ENCODE measurements at places on chromosomes 5 and 9.

GRCh38 chr9:35226651-35227050, 64.8 kb downstream of the UNC13B start:
- DNase-seq: no peak

GRCh38 chr9:36450110-36450732, 50.2 kb upstream of the RNF38 start:
- DNase-seq: peak; percentile 58

DNA sequence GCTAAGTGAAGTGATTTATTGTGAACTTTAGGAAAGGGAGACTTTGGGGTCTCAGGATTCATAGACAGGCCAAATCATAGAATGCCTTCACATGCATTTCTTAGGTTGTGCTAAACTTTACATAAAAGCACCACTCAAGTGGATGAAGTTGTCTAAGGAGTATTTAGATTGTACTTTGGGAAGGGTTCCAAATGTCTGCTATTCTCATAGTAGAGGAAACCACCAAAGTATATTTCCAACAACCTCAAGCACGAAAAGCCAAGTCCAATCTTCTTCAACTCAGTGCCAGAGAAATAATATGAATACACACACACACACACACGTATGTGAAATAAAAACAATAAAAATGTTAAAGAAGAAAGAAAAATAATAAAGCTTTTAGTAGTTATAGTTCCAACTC, 41.8 kb downstream of the ENC1 start:
- no peak for DNase-seq

DNA sequence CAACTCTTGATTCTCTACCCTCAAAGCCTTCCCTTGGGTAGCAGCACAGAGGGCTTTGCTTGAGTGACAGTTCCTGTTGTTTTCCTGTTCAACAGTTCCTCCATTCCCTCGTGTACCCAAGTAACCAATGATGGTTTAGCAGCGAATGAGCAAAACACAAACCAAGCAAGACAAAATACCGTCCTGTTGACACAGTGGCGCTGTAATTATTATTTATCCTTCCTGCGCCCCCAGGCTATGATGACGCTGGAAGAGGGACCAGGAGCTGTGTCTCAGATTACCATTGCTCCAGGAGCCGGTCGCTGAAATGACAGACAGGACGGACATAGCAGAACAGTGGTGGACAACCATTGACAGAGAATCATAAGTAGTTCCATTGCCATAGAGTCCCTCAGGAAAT, 154.8 kb downstream of the GADD45G start:
- no peak for DNase-seq

DNA sequence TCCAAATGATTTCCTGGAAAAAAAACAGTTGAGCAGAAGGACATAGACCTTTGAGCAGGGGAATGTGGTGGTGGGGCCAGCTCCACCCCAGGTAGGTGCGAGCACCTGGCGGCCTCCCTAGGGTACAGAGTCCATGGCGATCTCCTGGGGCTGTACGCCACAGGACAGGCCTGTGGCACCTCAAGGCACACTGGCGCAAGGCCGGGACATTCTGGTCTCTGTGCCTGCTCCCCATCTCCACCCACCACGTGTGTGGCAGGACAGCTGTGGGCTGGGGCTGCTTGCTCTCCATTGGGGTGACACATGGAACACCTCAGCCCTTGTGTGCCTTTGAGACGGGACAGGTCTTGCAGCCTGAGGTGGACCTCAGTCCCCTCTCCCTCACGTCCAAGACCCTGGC, 25.2 kb downstream of the WNK2 start:
- no peak for DNase-seq

- DNase-seq: peak; percentile 83
Measured at GRCh38 chr5:134439210-134439654, 27.6 kb upstream of the CDKN2AIPNL start.

GRCh38 chr9:121743441-121744001, 92.1 kb downstream of the DAB2IP start:
- DNase-seq: peak; percentile 23

DNA sequence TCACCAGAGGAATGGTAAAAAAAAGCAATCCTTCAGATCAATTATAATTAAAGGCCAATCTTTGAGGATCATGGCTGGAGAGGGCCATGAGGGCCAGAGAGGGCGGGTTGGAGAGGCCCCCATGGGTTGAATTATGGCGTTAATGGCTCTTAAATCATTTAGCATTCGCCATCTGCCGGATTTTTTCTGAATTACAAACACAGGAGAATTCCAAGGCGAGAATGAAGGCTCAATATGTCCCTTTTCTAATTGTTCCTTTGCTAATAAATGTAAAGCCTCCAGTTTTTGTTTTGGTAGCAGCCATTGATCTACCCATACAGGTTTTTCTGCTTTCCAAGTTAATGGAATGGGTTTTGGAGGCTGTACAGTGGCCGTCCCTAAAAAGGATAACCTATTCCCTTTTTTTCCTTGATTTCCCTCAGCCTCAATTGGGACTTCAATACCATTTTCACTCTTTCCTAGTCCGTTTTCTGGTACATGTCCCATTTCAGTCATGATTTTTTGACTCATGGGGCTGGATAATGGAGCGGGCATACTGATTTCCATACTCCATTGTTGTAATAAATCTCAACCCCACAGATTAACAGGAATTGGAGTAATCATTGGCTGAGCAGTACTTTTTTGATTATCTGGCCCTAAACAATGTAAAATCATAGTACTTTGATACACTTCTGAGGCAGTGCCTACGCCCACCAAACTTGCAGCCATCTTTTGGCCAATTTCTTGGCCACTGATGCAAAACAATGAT, 6.7 kb upstream of the TMEM141 start:
- no peak for DNase-seq

DNA sequence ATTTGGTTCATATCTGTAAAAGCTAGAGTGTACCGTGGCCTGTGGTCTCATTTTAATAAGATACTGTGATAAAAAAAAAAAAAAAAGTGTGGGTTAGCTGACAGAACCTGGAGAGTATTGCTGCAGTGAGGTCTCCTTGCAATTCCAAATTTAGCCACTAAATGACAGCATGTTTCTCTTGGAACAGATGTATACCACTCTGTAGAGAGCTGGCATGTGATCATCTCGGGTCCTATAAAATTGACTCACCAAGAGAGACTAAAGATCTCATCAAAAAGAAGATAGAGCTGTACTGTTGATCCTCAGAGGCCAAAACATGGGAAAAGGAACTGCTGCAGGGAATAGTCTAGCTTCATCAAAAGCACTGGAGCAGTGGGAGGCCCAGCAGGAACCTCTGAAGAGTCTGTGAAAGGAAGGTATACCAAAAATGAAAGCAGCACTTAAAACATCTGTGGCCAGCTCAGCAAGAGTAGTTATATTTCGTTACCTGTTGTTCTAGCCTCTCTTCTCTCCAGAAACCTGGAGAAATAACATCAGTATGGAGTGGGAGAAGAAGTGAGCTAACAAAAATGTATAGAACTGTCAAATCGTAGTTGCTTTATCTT, 826.8 kb downstream of the EFNA5 start:
- DNase-seq: no peak

DNA sequence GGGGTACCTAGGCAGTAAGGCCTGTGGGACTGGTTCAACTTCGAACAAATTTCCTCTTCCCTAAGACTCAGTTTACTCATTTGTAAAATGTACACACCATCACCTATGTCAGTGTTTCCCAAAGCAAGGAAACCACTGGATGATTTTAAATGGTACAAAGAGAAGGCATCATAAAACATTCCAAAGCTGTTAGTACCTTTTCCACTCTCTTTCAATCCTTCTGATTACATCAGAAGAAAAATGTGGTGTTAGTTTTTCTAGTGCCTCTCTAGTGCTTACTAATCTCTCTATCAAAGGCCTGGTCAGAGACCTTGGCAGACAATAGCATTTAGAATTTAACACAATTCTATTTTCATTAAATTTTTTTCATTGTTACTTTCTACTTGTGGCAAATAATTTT, 18.1 kb downstream of the NR6A1 start:
- DNase-seq: no peak

DNA sequence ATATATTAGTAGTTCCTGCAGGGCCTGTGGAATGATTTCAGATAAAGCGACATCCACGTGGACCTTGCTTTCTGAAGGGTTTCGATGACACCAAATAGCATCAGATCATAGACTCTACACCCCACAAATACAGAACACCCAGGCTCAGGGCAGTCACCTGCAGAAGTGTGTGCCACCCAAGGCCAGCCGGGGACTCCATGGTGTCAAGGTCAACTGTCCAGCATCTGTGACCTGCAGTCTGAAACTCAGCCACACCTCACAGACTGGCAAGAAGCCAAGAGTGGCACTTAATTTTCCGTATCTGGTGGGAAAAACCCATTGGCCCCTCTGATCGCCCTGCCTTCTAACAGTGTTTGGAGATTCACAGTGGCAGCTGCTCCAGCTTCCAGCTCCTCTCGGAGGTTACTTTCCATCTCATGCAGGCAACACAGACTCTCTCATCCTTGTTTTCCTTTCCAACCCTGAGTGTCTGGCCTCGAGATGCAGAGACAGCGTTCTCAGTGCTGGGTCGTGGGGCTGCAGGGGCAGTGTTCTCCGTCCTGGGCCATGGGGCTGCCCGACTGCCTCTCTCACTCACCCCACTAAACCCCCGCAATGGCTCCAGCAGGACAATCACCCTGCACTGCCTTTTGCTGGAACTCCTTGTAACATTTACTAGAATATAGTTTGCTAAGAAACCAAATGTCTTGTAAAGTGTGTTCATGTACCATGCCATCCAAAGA, 221.9 kb downstream of the IRX2 start:
- DNase-seq: no peak

- DNase-seq: no peak
Measured at GRCh38 chr9:89594811-89595550, 9.8 kb upstream of the GADD45G start.

GRCh38 chr5:40309851-40310250, 369.9 kb upstream of the PTGER4 start:
- no peak for DNase-seq

- DNase-seq: no peak
Measured at GRCh38 chr5:15463231-15463980, 36.6 kb upstream of the FBXL7 start.

- DNase-seq: no peak
Measured at GRCh38 chr5:7802855-7803254, 48.1 kb downstream of the CFAP90 start.

GRCh38 chr5:62727184-62727583, 148.6 kb downstream of the LRRC70 start:
- DNase-seq: no peak

DNA sequence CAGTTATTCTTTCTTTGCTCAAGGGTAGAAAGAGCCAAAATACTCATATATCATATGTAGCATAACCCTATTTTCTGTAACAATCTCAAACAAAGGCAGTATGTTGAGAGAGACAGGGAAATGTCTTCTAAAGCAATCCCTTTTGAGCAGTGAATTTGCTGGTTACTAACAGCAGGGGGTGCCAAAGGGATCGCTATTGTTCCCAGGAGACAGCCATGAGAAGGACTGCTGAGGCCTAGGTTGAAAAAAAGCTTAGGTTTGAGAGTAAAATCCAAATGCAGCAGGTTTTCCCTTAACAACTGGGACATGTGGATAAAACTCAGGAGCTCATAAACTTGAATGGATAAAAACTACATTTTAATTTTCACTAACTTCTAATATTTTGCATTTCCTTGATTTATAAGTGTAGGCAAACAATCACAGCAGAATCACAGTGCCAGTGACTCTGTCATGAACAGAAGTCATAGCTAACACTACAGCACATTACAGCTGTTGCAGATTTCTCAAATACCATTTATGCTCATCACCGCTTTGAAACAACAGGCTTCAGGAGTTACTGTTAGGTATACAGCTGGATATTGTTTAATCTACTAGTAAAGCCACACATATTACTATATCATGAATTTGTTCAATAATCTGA, 148.4 kb downstream of the MAPKAP1 start:
- DNase-seq: no peak

DNA sequence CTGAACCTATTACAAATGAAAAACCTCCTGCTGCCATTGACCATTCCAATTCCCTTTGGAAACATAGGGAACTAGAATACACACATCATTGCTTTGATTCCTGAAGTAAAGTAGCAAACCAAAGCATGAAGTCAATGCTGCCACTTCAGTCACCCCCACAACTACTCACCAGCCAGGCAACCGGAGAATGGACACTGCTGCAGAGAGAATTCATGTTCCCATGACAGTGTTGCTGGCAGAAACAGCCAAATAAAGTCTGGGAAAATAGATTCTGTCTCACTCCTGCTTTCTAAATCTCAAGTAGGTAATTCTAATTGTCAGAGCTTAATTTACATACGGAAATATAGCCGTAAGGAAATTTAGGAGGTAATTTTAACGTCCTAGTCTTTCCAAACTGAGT, 162.9 kb upstream of the PLPPR1 start:
- DNase-seq: no peak

DNA sequence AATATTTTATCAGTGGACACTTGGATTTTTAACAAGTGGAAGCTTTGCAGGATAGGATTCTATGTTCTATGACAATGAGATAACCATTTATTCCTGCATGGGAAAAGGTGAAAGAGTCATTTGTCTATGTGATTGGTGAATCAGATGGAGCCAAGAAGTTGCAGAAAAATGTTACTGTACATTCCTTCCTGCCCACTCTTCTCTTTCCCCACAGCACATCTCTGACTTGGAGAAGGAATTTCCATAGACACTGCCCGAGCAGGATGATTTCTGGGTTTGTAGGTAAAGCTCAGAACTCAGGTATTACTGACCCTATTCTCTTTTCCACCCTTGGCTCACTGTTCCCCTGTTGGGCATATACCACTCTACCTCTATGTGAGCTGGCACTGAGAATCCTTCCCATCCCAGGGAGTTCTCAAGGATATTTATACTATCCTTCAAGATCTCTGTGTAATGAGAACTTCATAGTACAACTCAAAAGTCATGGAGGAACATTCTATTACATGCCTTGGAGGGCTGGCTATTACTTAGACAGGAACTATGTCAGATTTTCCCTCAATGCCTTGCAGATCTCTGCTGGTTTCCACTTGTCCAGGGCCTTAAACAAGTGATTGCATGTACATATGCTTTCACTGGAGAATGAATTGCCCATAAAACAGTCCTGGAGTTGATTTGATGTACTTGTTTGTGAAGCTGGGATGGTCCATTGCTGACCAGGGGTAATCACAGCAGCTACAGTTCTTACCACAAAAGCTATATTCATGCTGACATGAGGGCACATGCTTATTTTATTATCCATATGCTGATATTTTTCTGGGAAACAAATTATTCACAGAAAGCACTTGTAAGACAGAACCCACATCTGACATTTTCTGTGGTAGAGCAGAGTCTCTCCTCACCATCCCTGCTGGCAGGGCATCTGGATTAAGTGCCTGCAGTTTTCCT, 24.1 kb downstream of the SLC1A3 start:
- no peak for DNase-seq

DNA sequence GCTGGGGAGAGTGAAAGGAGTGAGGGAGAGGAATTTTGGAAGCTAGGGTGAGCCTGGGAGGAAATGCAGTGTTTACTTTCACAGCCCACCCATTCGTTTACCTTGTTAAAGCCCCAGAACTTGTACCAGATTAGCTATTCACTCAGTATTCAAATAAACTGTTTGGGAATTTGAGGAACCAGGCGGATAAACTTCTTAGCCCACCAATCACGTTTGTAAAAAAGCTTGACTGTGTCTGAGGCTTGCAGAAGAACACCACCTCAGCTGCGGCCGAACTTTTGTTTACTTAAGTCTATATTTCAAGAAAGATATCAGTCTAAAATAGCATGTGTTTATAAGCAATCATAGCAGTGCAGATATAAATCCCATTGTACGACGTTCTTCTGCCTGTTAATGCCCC, 5.2 kb upstream of the TLE1 start:
- DNase-seq: no peak

All from Peyer's patch (tissue), 4 donors.